CD4-positive, alpha-beta T cell treated with Interleukin-15 for 1 hour (primary cell): ENCODE measurements at places on chromosomes 12 and 14.
A peak's percentile ranks its signal among the peaks of the same experiment; 100 is the strongest.

DNA sequence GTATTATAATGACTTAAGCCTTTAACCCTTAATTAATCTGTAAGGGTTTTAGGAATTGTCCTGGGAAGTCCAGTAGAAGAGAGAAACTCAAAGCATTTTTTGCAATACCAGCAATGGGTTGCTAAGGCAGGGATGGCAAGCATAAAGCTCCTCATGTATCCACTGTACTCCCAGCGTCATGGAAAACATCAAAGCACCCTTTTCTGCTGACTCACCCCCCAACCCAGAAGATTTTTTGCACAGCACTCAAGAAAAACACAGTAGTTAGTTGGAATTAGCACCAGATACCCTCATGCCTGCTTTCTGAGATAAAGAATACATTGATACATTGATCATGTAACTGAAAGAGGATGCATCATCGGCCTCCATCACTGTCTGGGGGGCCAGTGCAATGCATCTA is 199.1 kb upstream of the CNOT2 start:
- no peak for DNase-seq

DNA sequence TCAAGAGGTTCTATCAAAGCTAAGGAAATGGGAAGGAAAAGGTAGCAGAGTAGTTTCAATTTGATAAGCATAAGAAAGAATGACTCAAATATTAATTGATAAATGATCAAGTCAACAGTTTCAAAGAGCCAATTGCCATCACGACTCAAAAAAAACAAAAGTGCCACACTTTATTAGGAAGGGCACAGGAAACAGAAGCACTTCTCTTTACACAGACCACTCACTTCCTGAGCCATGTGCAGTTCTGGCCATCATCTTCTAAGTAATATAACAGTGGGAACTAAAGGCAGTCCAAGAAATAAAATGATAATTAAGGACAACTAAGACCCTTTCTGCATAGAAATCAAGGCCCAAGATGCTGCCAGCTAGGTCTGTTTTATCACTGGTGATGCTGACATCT is 13.2 kb downstream of the TM7SF3 start:
- no peak for DNase-seq

DNA sequence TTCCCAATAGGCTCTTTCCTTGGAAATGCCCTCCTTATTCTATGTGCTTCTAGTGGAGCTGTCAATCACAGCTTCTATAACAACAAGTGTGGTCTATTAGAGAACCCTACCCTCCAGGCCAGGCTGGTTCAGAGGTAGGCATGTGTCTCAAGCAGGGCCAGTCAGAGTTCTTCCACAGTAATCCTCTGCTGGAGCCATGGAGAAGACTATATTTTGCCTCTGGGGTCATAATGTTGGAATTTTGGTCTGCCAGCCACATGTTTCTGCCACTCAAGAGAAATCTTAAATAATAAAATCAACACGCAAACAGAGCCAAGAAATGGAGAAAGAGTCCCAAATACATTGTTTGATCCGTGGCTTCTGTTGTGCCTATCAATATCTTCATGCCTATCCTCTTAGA is 23.8 kb upstream of the FICD start:
- DNase-seq: no peak

DNA sequence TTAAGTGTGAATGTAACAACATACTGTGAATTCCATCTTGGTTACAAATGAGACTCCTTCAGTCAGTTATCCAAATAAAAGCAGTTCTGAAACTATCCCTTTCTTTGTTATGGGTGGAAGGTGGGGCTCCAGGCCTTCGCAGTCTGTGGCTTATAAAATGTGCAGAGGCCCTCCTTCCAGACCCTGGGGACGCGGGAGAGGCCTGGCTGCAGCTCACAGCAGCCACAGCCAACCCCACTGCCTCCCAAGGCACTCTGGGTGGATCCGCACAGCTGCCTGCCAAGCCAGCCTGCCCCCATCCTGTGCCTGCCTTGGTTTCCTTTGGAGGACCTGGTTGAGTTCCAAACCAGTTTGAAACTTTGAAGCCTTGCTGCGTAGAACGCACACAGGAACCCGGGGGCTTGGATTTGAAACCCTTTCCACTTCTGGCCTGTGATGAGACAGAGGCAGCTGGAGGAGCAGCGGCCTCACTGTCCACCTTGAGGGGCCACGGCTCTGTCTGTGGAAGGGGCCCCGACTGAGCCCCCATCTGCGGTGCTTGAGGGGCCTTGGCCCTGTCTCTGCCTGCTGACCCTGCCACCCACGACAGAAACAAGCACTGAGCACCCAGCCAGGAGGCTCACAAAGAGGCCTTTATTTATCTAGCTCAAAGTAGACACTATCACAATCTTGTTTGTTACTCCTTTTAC is 30.4 kb downstream of the CCNK start:
- no peak for DNase-seq

- DNase-seq: no peak
Measured at GRCh38 chr14:92565040-92565717, 51.6 kb downstream of the RIN3 start.

DNA sequence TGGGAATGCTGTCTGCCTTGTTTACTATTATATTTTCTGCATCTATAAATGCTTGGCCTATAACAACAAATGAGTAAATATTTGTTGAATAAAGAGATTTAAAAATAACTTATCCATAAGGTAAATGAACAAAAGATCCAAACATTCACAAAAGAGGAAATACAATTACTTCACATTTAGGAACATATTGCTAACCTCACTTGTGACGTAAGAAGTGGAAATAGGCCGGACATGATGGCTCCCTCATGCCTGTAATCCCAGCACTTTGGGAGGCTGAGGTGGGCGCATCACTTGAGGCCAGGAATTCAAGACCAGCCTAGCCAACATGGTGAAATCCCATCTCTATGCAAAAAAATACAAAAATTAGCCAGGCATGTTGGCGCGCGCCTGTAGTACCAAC is 25.7 kb upstream of the CKAP4 start:
- DNase-seq: no peak

DNA sequence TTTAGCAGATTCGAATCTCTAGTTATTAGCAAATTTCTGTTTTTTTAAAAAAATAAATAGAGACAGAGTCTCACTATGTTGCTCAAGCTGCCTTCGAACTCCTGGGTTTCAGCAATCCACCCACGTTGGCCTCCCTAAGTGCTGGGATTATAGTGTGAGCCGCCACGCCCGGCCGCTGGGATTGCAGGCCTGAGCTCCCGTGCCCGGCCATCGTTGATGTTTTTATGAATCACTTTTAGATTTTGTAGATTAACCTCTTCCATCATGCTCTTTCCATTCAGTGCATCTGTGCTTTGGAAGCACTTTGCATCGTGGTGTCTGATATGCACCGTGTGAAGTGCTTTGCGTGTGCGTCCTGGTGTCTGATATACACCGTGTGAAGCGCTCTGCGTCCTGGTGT is 20.9 kb downstream of the PGAM5 start:
- DNase-seq: no peak

- DNase-seq: no peak
Measured at GRCh38 chr12:121949648-121950397, 31.4 kb downstream of the CFAP251 start.

DNA sequence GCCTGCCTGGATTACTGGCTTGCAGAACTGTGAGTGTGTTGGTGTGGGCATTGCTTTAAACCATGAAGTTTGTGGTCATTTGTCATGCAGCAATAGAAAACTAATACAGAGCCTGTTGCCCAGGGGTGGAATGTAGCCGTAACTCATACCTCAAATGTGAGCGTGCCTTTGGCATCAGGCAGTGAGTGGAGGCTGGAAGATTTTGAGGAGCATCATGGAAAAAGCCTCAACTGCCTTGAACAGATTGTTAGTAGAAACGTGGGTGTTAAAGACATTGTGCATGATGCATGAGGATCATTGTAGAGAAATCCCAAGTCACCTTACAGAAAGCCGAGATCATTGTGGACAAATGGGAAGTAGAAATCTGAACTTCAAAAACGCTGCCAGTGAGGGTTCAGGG is 580.5 kb downstream of the AACS start:
- no peak for DNase-seq

GRCh38 chr14:105126126-105126980 is 42.2 kb downstream of the JAG2 start:
- no peak for DNase-seq

DNA sequence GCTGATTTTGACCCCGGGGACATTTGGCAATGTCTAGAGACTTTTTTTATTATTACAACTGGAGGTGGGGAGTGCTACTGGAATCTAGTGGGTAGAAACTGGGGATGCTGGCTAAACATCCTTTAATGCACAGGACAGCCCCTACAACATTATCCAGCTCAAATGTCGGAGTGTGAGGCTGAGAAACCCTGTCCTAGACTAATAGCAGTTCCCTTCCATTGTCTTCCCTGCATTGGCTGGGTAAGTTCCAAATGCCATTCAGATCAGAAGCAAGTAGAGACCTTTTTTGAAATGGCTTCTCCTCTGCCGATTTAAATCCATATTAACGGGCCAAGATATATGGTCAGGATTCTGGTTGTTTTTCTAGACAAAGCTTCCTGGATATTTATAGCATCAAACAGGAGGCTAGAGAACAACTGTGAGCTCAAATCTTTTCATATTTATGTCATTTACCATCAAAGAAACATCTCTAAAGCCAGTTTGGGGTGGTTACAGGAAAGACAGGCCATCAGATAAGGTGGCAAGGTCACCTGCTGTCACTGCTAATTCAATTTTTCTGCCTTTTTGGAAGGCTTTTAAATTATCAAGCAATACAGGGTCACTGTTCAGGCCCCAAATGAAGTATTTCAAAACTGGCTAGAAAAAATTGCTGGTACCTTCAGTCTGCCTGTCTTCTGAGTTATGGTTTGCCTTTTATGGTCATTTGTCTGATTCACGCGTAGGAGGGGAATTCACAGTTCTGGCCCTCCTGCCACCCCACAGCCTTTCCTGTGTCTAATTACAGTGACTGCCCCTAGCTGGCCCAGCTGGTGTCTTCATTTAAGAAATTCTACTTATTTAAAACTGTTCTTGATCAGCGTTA is 20.1 kb upstream of the AKAP5 start:
- DNase-seq: peak; percentile 67

GRCh38 chr12:64716371-64716770 is 42.8 kb downstream of the GNS start:
- no peak for DNase-seq

GRCh38 chr12:75087654-75088053 is 122.0 kb downstream of the KCNC2 start:
- DNase-seq: no peak

GRCh38 chr12:30993766-30994165 is 67.2 kb downstream of the TSPAN11 start:
- DNase-seq: no peak

- peak; percentile 34 for DNase-seq
Measured at GRCh38 chr14:89681086-89682018, 264.3 kb upstream of the FOXN3 start.

GRCh38 chr12:119797090-119797489 is 80.0 kb downstream of the CIT start:
- DNase-seq: no peak

- no peak for DNase-seq
Measured at GRCh38 chr14:83047059-83047830, 1513.6 kb upstream of the SEL1L start.

- DNase-seq: no peak
Measured at GRCh38 chr12:95545731-95546490, 5.4 kb downstream of the USP44 start.

GRCh38 chr12:39062266-39062996 is 157.0 kb upstream of the CPNE8 start:
- no peak for DNase-seq

DNA sequence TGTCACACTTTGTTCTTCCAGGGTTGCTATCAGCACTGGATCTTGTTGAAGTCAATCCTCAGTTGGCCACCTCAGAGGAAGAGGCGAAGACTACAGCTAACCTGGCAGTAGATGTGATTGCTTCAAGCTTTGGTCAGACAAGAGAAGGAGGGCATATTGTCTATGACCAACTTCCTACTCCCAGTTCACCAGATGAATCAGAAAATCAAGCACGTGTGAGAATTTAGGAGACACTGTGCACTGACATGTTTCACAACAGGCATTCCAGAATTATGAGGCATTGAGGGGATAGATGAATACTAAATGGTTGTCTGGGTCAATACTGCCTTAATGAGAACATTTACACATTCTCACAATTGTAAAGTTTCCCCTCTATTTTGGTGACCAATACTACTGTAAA is 23.7 kb downstream of the VTI1B start:
- DNase-seq: no peak

DNA sequence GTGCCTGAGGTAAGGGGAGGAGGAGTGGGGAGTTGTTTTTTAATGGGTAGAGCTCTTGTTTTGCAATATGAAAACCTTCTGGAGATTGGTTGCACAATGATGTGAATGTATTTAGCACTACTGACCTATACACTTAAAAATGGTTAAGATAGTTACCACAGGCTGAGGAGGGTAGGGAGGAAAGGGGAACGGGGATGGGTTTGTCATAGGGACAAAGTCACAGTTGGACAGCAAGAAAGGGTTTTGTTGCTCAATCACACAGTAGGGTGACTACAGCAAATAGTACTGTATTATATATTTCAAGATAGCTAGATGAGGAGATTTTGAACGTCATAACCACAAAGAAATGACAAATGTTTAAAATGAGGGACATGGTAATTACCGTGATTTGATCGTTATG is 1562.4 kb downstream of the AACS start:
- DNase-seq: no peak

- no peak for DNase-seq
Measured at GRCh38 chr14:55773984-55774545, 194.1 kb downstream of the KTN1 start.

DNA sequence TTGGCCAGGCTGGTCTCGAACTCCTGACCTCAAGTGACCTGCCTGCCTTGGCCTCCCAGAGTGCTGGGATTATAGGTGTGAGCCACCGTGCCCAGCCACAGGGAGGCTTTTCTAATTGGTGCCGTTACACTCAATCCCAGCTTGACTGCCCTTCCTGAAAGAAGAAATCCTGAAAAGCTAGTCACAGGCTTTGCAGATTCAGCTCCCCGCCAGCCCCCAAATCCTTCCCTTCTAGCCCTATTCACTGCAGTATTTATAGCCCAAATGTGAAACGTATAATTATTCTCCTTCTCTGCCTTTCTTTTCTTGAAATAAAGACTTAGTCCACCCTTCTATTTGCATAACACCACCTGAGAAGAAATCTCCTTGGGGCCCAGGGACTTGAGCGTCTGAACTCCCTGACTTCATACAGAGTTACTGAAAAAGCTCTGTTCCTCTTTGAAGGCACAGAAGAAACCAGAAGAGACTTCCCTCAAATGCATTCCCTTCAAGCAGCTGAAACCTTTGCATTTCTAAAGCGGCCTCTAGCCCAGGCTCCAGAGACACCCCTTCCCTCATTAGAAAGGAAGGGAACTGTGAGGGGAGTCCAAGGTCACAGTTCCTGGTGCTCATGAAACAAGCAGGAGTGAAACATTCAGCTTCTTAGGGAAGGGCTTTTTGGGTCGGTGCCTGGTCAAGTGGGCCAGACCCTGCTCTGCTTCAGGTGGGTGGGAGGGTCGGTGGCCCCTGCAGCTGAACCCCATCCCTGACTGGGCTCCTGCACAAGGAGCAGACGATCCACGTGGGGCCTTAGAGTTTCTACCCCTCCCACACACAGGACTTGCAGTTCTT is 42.3 kb upstream of the BATF start:
- no peak for DNase-seq
